ENCODE measurements at places on chromosomes 2 and 18. TPM values are rescaled to one million over a fixed set of nuclear protein-coding genes. Genes with fewer than 3 reads are reported as not detected.
A peak's percentile ranks its signal among the peaks of the same experiment; 100 is the strongest.

DUSP11 gene
- 37.5 TPM for total RNA-seq

SMAD7 gene
- total RNA-seq = 10.1 TPM

FKBP1B gene
- total RNA-seq = 0.58 TPM

MRO gene
- total RNA-seq = 1.2 TPM

CHRND gene
- total RNA-seq = not detected

ABCB11 gene
- total RNA-seq = not detected

SP5 gene
- total RNA-seq = not detected

LYPD6B gene
- 112 TPM for total RNA-seq

- no peak for DNase-seq
These were observed 177.8 kb downstream of the KIAA1328 start for GRCh38 chr18:37006742-37007141.

- DNase-seq = no peak
These were observed 50.8 kb upstream of the TMEM87B start for GRCh38 chr2:112004253-112004645.

DNA sequence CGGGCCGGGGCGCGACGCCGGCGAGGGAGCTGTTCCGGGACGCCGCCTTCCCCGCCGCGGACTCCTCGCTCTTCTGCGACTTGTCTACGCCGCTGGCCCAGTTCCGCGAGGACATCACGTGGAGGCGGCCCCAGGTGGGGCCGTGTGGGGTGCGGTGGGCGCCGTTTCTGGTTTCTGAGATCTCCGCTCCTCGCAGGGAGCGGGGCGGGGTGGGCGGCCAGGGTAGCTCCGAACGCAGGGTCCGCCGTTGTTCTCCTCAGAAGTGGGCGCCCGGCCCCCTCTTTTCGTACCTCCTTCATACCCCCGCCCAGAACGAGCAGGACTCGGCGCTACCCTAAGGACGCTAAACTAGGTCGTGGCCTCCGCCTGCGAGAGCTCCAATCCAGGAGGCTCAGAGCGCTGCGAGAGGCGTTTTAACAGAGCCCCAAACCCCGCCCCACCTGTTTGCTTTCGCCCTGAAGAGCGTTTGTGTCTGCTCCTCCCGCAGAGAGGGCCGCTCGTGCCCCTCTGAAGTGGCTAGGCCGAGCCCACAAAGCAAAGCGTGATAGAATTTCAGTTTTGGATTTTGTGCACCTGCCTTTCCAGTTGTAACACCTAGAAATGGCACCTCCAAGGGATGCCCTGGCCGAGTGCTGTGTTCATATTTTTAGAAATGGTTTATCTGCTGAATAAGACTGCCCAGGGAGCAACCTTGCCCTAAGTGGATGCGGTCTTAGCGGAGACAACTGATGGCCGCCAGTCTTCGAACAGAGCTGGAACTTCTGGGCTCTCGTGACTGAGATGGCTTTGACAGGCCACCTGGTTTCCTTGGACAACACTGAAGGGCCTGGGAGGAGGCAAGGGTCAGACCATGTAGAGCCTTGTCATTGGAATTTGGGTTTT, 626 bp downstream of the CAPN10 start:
- no peak for DNase-seq

DNA sequence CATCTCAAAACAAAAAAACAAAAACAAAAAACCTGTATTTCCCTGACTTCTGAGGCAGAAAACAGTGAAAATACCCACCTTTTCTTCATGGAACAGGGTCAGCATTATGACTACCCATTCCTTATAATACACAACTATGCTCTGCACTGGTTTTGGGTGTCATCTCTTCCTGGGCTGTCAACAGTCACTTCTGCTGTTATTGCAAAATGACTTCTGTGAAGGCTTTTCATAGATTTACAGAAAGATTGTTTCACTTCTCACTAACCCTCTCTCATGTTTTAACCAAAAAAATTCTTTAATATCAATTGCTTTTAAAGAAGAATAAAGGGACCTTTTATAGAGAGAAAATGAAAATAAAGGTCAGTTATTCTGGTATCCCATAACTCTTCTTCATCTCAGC, 26.5 kb upstream of the PIK3C3 start:
- no peak for DNase-seq

- no peak for DNase-seq
These were observed 490.6 kb downstream of the IRS1 start for GRCh38 chr2:226308986-226309385.

DNA sequence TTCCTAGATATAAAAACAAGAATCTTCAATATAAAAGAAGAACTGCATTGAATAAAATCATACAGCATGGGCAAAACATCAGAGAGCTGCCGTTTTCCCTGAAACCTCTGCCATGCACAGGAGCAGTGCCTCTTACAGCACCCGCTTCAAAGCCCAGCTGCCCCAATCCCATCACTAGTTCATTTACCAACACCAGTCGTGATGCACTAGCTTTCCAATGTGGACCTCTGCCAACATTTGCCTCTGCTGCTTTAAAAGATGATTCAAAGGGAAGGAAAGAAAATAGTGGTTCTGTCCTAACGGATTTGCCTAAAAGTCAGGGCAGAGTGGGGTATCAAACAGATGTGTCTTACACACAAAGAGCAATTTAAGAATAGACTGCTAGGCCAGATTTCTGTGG, 43.4 kb upstream of the AP1S3 start:
- DNase-seq = no peak

DNA sequence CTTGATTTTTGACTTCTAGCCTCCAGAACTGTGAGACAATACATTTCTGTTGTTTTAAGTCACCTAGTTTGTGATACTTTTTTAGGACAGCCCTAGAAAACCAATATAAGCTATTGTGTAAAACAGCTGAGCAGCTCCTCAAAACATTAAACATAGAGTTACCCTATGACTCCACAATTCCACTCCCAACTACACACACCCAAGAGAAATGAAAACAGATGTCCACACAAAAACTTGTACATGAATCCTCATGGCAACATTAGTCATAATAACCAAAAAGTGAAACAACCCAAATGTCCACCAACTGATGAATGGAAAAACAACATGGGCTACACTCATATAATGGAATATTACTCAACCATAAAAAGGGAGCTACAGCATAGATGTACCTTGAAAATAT, 32.6 kb downstream of the TNS1 start:
- no peak for DNase-seq

DNA sequence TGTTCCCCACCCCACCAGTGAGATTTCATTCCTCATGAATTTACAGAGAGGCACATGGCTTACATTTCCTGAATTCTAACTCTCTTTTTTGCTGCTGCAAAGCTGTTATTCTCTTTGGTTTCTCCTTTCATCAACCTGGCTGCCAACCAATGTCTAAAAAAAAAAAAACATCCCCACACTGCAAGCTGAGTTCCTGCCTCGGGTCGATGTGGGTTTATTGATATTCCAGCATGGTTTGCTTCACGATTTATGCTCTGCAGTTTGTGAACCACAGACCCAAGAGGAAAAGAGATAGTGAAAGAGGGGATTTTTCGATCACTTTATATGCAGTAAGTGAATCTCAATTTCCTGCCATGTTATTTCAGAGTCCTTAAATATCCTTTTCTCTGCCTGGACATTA, 363.6 kb downstream of the LPIN1 start:
- no peak for DNase-seq

- DNase-seq = peak; percentile 48
These were observed 216.8 kb downstream of the CAMKMT start for GRCh38 chr2:44578471-44579093.

GRCh38 chr2:156489195-156489594, 53.0 kb downstream of the GPD2 start:
- no peak for DNase-seq

DNA sequence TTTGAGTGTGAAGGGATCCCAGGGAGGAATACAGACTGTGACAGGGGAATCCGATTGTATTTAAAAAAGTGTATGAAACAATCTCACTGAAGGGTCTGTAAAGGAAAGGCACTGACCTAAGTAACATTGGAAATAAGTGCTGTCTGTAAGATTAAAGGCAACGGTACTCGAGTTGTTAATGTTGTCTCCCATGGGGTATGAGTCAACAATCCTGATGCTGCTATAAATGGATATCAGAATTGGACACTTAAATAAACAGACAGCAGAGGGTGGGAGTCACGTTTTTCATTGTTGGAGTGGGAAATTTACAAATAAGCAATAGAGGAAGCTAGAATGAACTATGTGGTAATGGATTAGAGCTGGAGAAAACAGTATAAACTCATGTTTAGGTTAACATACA, 452.4 kb upstream of the RGPD4 start:
- DNase-seq = no peak

- no peak for DNase-seq
These were observed 162.4 kb downstream of the DSEL start for GRCh38 chr18:67354091-67354490.

DNA sequence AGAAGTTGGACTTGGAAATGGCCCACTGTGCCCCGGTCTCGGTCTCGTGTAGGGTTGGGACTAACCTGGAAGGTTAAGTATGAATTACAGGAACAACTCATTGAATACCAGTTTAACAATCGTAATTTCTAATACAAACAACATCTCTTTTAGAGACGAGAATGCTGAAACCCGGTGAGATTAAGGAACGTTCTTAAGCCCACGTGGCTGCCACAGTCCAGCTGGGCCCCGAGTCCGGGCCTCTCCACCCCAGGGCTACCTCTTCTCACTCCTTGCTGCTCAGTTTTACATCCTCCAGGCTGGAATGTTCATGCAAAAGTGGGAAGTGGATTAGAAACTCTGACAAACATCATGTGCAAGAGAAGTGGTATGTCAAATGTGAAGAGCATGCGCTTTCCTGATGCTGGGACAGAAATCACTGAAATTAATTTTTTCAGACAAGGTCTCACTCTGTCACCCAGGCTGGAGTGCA, 29.4 kb downstream of the NGEF start:
- DNase-seq = no peak

DNA sequence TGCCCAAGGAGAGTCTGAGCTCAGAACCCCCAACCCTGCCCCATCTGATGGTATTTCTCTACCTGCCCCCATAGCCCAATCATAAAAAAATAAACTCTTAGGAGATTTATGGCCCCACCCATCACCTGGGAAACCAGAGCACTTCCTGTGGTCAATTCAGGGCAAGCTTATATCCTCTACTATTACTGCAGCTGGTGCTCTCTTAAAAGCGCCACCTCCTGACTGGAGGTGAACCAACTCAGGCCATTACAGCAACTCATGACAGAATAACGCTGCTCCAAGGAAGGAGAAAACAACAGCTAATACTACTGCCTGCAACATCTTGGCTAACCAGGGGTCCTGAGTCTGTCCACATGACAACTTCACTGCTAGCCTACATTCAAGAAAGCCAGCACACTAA, 195.7 kb downstream of the MTCL1 start:
- no peak for DNase-seq

DNA sequence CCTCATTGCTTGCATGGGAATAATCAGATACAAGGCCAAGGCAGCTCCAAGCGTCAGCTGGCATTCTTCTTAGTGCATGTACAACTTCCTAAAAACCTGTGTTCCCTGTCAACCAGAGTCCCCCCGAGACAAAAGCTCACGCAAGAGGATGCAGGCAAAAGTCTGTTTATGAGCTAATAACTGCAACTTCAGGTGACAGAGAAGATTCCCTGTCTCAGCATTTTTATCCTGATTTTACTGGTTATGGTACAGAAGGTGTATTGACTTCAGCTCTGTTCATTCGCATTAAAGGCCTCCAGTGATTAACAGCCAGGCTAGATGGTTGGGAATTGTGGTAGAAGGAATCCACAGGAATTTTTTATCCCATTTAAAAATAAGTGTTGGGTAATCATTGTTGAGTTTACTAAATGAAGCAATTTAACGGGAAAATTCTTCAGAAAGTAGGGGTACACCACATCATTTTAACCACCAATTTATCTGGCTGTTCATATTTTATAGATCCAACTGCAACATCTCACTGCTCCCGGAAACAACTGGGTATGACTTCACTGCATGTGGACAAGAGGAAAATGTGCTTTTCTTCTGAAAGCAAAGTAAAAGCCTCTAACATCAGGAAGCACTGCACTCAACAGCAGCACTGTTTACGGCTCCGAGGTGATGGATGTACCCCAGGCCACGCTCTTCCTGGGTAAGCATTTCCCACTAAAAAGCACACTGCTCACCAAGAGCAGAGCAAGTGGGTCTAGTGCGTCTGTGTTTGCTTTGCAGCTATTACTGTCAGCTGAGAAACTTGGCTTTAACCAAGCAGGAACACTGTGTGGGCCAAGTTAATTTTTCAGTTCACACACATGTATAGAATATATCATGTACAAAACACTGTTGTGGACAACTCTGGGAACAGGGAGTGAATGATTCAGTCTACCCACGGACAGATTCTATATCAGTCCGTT, 31.9 kb downstream of the CCBE1 start:
- DNase-seq = no peak

GRCh38 chr2:44107086-44107740, 61.5 kb upstream of the PPM1B start:
- no peak for DNase-seq

DNA sequence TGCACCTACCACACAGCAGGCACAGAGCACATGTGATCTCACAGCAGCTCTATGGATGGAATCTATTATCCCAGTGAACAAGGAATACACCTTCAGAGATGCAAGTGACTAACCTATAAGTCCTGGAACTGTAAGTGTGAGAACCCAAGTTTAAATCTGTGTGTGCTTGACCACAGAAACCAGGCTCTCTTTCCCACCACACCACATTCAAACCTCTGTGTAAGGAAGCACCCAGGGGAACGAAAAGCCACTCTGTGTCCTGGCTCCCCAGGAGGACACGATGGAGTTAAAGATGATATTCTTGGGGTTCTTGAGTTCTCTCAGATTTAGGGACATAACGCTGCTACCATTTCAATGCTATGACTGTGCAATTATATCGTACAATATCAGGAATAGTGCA, 38.9 kb downstream of the TTR start:
- no peak for DNase-seq

- DNase-seq = no peak
These were observed 13.4 kb downstream of the LAMA3 start for GRCh38 chr18:23702606-23703005.

GRCh38 chr2:106004851-106005250, 189.2 kb downstream of the UXS1 start:
- DNase-seq = no peak

DNA sequence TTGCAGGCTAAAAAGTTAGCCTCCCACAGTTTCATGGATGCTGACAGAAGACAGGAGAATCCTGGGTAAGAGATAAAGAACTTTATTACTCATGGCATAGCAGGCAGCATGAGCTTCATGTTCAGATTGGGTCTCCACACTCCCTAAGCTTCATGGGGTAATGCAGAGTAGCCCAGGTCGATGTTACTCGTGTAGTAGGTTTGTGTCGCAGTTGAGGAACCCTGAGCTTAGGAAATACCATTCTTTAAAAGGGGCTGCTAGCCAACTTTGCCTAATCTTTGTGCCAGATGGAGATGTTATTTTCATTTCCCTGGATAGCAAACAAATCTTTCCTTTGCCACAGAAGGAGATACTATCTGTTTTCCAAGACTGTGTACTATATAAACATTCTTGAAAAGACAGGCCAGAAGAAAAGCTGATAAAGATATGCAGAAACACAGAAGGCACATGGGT, 117.6 kb downstream of the LTBP1 start:
- no peak for DNase-seq

GRCh38 chr2:237122214-237122666, 36.6 kb downstream of the COPS8 start:
- DNase-seq = peak; percentile 89

DNA sequence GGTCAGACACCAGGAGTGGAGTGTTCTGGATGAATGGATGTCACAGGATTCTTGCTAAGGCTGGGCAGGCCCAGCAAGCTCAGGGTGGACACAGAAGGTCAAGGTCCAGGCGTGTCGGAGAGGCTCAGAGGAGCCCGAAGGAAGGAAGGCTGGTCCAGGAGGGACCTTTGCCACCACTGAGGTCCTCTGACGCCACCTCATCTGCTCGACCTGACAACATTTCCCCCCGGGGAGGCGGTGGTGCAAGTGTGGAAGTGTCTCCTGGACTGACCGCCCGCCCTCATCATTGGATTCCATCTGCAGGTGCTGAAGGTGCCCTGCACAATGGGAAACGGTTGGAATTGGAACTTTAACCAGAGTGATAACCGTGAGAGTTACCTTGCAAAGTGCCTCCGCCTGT, 124.6 kb downstream of the RTP5 start:
- DNase-seq = no peak

All from H4 (cell line).